ENCODE measurements at places on chromosomes 1 and 21.

DNA sequence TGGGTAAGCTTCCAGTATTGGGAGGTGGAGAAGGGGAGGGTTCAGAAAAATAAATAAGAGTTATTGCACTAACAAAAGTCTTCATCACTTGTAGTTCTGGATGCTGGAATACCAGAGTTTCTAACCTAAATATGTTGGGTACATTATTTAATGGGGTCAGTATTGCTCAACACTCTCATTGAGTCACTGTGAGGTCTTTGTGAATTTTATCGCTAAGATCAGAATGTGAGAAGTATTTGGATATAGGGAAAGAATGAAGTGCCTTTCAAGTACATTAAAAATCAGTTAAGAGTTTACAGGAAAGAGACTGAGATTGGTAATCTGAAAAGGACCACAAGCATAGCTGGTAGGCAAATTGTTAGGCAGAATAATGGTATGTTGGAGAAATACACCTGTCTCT, 8.8 kb downstream of the SNRPE start:
- no peak for DNase-seq

DNA sequence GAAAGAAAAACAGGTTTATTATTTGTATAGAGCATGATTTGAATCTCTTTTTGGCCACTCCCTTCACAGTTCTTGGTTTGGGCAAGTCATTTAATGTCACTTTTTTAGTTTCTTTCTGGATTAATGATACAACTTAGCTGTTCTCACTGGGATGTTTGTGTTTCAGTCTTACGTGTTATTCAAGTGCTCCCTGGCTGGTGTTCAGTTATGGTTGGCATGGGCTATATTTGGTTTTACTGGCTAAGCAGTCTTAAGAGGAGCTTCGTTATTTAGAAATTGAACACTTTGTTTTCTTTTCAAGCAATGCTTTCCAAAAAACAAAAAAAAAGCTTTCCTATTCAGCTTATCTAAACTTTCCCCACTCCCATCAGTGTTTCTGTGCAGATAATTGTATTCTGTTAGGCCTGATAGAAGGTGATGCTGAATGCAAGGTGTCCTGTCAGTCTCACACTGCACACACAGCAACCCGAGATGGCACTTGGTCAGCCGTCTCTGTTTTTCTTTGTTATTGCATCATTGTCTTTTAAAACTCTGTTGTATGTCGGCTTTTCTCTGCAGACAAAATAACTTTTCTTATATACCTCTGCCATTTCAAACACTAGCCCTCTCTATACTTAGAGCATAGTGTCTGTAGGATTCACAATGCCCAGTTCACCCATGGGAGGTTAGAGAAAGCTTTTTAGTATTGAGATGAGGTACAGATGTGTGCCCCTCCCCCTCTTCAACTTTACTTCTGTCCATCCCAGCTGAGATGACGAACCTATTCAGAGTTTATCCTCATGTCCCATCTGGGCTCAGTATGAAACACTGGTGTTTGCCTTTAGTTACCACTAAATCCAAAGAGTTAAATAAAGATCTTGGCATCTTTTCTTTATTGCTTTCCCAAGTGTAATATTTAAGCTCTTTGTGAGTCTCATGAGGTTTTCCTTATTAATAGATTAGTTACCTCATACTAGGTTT, 80.2 kb downstream of the VPS13D start:
- no peak for DNase-seq

GRCh38 chr1:110719908-110720307, 45.2 kb upstream of the KCNA3 start:
- DNase-seq = no peak

GRCh38 chr1:112957133-112957812, 1.3 kb upstream of the SLC16A1 start:
- peak; percentile 37 for DNase-seq

DNA sequence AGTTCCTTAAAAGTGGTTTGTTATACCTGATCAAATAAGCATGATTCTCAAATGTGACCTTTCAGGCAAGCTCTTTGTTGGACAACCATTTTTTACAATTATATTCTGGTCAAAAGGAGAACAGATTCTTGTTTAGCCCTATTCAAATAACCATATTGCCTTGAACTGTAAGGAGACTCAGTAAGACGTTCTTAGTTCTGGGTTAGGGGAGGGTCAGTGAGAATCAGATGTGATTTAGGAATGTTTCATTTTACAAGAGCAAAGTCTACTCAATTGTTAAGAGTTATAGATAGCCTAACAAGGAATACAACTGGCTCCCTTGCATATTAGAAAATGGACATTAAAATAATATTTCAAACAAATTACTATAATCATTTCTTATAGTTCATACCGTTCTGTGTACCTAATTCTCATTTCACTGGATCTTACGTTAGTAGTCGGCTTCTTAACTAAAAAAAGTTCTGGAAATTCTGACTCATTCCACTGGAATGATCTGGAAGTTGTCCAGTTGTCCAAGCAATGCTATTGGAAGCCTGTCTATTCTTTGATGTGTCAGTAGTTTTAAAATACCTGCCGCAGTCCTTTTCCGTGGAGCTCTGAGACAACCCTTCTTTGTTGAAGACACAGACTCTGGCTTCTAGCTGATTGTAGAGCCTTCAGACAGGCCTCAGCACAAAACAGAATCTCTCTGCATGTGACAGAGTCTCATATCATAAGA, 88.8 kb downstream of the MAST2 start:
- DNase-seq = no peak

- DNase-seq = no peak
Measured at GRCh38 chr1:193656841-193657240, 470.4 kb upstream of the B3GALT2 start.

- no peak for DNase-seq
Measured at GRCh38 chr1:30445449-30445848, 277.9 kb downstream of the MATN1 start.

DNA sequence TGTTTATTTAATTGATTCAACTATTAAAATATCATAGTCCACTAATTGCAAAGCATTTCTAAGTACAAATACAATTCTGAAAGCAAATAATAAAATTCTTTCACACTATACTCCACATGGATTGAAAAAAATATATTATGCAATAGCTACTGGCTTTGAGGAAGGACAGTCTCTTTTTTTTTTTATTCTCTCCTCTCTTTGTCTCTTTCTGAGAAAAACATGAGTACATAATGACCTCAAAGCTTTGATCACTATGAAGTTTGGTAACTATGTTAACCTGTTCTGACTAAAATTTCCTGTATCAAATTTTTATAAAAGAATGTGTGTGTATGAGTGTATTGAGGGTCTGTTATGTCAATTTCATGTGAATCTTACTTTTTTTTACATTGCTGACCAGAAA, 96.2 kb downstream of the RGS2 start:
- DNase-seq = no peak

DNA sequence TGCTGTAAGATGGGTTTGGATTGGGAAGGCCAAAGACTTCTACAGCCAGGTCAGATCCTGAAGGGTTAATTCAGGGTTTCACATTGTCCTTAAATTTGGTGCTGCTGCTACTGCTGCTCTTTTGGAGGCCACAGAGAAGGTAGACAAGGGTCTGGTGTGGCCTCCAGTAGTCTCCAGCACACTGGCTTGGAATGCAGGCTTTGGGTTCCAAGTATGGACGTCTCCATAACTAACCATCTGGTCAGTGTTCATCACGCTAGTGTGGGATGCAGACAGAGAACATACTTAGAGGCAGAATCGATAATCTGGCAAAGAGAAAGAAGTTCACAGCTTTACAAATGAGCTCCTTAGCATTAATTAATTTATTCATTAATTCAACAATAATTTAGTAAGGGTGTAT, 154.1 kb downstream of the ZBTB18 start:
- no peak for DNase-seq

GRCh38 chr21:15776818-15777217, 47.0 kb downstream of the USP25 start:
- no peak for DNase-seq

DNA sequence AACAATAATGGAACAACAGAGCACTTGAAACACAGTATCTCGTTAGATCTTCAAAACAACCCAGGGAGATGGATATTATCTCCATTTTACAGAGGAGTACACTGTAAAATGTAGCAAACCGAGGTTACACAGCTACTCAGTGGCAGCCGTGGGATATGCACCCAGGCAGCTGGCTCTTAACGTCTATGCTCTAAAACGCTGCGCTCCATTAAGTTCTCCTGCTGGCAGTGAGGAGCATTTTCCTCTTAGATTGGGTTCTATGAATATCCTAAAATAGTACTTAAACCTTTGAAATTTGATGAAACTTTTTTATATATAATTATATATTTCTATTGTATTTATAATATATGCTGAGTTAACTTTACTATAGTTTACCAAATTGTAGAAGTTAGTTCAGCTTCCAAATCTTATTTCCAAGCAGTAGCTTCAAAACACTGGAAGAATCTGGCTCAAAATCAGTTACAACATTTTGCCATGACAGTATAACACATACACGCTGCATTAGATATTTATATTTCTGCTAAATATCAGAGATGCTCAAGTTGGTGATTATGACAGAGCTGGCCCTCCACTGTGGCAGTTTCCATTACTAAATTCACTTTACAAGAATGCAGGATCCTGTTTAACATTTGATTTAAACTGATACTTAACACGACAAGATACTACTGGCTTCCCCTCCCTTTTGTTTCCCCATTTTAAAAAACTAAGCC, 49.5 kb downstream of the TGFBR3 start:
- no peak for DNase-seq

- peak; percentile 23 for DNase-seq
Measured at GRCh38 chr1:21490774-21491487, 18.3 kb upstream of the ALPL start.

DNA sequence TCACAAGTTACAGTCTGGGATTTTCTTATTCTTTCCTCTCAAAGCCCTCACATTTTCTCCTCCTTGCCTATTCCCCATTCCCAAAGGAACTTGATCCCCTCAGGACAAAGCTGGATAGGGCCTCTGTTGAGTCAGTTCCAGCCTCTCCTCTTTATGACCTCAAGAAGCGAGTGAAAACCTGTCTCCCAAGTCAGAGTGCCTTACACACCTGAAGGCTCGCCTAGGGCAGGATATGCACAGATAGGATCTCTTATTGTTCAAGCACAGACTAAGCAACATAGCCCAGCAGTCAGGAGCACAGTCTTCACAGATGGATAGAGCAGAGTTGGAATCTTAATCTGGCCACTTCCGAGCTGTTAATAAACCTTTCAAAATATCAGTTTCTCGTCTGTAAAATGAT, 60.8 kb upstream of the PRRC2C start:
- DNase-seq = no peak

GRCh38 chr1:88890791-88891317, 513 bp downstream of the GTF2B start:
- peak; percentile 21 for DNase-seq

- peak; percentile 56 for DNase-seq
Measured at GRCh38 chr21:42833439-42833815, 45.9 kb downstream of the WDR4 start.

All from activated naive CD8-positive, alpha-beta T cell treated with anti-CD3 and anti-CD28 coated beads, Interleukin-2, amount 50 U/mL, for 24 hours (primary cell).